Aorta (tissue), 5 donors: ENCODE measurements at places on chromosomes 1 and 21.

DNA sequence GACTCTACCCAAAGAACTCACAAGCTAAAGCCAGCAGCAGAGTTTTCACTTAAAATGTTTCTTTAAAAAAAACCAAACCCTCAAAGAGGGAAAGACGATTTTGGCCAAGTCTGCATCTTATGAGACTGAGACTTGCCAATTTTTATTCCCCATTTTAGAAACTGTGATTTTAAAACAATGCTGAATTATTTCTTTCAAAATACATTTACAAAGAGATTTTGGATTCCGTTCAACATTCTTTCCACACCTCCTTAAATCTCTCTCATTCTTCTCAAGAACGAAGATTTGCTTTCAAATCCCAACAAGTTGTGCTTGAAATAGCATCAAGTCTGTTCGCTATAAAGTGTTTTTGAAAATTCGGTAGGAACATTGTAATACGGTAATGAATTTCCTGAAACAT lies 133.9 kb upstream of the VANGL1 start:
- no peak for DNase-seq

DNA sequence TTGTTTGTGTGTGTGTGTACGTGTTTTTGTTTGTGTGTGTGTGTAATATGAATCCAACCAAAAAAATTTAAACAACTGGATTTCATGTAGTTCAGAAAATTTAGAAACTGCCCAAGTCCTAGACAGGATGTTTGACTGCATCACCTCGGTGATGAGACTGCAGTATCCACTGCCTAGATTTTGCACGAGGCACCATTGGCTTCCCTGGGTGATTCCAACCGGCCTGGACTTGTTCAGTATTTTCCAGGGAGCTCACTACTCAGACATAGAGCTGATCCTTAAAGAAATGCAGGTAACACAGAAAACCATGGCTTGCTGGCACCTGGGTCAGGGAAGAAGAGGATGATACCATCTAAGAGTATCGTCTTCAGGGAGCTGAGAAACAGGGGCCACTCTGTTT lies 18.2 kb upstream of the KCNK2 start:
- no peak for DNase-seq

GRCh38 chr1:147225193-147225730 lies at the start of gene FMO5:
TSS of gene FMO5 (minus strand) at chr1:147225339. CDS start at chr1:147225029, 310 bp downstream.
- peak; percentile 87 for DNase-seq

- no peak for DNase-seq
These were observed 15.4 kb downstream of the DYNLT5 start for GRCh38 chr1:66767626-66768025.

DNA sequence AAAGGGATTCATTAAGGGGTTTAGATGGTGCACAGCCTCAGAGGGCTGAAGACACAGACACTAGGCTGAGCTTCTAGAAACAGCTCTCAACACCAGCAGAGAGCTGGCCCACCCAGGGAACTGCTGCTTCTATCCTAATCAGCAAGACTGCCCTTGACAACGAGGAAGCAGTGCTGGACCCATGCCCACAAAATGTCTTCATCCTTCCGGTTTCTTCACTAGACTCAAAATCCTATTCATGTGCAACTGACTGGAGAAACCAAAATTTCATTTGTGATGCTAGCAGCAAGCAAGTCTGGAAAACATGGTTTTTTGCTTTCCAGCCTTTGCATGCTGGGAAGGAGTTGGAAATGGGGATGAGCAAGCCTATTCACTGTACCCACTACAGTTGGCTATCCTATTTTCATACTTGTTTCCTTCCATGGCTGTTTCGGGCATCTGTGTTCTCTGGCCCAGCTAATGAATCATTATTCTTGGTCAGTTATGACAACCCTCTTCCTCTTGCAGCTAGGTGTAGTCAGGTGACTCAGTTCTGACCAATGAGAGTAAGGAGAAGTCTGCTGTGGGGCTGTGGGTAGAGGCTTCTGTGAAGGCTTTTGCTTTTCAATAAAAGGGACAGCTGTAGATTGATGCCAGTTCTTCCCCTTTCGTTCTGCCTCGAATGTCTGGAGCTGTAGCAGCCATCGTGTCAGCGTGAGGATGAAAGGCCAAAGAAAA lies 14.6 kb upstream of the TMEM61 start:
- DNase-seq: no peak

- DNase-seq: no peak
These were observed 12.7 kb downstream of the PAFAH2 start for GRCh38 chr1:25985171-25985570.

DNA sequence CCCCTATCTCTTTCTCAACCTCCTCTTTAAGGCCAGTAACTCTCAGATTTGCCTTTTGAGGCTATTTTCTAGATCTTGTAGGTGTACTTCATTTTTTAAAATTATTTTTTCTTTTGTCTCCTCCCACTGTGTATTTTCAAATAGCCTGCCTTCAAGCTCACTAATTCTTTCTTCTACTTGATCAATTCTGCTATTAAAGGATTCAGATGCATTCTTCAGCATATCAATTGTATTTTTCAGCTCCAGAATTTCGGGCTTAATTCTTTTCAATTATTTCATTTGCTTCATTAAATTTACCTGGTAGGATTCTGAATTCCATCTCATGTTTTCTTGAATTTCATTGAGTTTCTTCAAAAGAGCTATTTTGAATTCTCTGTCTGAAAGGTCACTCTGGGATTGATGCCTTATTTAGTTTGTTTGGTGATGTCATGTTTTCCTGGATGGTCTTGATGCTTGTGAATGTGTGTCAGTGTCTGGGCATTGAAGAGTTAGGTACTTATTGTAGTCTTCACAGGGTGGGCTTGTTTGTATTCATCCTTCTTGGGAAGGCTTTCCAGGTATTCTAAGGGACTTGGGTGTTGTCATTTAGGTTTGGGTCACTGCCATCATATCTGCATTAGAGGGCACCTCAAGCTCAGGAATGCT lies 3.6 kb upstream of the HHAT start:
- DNase-seq: no peak

DNA sequence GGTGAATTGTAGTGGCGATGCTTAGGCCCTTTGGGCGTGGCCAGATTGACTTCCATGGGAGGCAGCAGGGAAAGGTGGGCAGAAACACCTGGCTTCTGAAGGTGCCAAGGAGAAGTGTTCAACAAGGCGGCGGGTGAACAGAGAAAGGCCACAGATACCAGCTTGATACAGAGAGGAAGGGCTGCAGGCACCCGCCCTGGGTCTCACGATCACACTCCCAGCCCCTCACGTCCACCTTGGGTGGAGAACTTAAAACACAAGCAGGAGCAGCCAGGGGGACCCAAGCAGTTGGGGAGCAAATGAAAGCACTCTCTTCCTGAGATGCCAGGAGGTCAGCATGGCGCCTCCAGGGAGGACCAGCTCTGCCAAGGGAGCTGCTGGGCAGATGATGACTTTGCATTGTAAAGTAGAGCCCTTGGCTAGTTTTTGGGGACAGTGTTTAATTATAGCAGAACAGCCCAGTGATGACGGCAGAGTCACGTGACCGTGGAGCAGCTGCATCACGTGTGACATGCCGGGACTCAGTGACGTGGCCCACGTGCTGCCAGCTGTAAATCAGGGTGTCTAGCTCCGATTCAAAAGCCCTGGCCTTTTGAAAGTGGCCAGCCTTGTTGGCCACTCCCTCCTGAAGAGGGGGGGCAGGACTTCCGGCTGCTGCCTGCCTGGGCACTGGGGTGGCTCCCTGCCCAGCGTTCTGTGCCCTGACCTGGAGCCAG lies 19.0 kb downstream of the SLC37A1 start:
- peak; percentile 88 for DNase-seq

DNA sequence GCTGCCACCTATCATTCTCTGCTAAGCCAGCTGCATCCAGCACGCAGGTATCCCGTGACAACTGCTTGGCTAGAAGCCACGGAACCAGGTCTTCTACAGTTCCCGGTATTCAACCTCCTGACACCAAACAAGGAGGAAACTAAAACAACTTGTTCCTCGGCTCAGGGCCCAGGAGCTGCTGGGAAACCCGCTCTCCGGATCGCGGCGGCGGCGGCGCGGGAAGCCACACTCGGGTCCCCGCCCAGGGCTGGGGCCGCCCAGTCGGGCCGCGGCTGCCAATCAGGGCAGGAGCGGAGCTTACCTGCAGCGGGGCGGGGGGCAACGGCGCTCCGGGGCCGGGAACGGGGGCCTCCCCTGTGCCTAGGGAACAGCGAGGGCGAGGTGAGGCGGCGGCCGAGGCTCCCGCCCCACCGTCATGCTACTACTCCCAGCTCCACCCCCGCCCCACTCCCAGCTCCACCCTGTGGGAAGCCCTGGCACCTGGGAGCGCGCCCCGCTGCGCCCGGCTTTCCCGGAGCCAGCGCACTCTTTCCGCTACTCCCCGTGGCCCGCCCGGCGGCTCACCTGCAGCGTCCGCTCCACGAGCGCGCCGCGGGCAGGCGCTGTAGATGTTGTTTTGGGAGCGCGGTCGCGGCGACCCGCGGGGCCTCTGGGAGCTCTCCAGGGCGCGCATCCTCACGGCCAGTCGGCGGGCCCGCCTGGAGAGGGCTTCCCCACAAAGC lies 12.1 kb downstream of the IL24 start:
- DNase-seq: peak; percentile 81

- DNase-seq: no peak
These were observed 12.4 kb downstream of the CLSTN1 start for GRCh38 chr1:9811239-9811966.

GRCh38 chr1:41542196-41542930 lies 57.9 kb upstream of the EDN2 start:
- no peak for DNase-seq

DNA sequence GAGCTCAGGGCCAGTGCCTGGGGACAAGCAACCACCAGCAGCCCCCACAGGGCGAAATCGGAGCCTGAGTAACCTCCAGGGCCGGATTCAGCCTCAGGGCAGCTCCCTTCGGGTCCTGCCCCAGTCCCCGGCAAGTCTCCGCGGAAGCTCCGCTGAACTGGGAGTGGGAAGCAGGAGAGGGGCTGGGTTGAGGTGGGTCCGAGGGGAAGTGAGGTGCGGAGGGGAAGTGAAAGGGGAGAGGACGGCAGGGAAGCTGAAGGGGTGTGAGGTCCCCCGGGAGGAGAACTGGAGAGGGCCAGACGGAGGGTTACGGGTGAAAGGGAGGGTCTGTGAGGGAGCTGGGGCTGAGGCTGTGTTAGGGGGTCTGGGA lies 560 bp downstream of the PADI2 start:
- no peak for DNase-seq

GRCh38 chr21:35206141-35207125 lies 157.3 kb upstream of the RUNX1 start:
- no peak for DNase-seq

GRCh38 chr21:41168391-41169257 lies 664 bp downstream of the BACE2 start:
- DNase-seq: peak; percentile 88
